ENCODE measurements at places on chromosomes 6 and 20.

DNA sequence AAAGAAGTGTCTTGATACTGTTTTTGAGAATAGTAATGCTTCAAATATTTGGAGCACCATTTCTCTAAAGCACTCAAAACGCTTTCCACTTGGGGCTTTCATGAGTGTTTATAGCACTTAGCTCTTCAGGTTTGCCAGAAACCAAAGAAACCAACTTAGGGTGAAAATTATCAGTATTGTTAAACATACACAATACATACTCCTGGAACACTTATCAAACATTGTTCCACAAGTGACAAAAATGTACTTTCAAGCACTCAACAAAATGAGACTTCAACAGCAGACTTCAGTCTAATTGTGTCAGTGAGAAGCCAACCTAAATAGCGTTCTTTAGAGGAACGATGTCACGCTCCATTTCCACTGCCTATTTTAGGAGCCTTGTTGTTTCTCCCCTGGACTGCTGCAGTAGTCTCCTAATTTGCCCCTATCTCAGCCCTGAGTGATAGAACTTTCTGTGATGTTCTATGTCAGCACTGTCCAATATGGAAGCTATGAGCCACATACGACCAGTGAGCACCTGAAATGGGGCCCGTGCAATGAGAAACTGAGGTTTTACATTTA is 461.3 kb downstream of the KIF16B start:
- no peak for DNase-seq

DNA sequence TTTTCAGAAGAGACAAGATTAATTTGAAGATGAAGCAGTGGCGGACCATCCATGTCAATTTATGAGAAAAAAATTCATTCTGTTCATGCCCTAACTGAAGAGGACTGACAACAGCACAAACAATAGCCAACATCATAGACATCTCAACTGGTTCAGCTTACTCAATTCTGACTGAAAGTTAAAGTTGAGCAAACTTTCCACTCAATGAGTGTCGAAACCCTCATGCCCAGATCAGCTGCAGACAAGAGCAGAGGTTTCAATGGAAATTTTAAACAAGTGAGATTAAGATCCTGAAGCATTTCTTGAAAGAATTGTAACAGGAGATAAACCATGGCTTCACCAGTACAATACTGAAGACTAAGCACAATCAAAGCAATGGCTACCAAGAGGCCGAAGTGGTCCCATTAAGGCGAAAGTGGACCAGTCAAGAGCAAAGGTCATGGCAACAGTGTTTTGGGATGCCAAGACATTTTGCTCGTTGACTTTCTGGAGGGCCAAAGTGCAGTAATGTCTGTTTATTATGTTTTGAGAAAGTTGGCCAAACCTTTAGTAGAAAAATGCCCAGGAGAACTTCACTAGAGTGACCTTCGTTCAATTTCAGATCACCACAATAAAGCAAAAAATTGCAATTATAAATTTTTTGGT is 6.1 kb upstream of the SFT2D1 start:
- no peak for DNase-seq

GRCh38 chr6:44339763-44340625 is 2.5 kb upstream of the SPATS1 start:
- peak; percentile 10 for DNase-seq

- no peak for DNase-seq
Observed at GRCh38 chr6:139699335-139699734, 324.9 kb upstream of the CITED2 start.

- no peak for DNase-seq
Observed at GRCh38 chr6:90368601-90369000, 72.0 kb upstream of the BACH2 start.

DNA sequence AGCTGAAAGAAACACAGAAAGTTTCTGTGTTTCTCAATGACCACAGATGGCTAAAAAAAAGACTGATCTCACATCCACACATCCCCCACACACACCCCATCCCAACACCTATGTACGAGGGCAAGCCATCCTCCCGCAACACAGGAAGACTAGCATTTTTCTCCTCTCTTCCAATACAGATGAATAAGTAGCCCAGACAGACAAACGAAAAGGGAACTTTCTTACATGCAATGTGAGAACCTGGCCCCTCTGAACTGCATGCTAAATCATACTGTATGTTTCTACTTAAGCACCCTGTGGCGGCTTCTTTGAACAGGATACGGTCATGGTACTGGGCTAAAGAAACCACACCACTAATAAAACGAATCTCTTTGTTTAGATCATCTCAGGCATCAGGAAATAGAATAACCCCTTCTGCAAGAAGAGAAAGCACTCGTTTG is 116.2 kb downstream of the GMDS start:
- DNase-seq = no peak

GRCh38 chr6:53199765-53200164 is 51.1 kb upstream of the GCM1 start:
- no peak for DNase-seq

GRCh38 chr6:116266803-116267202 is 12.9 kb downstream of the TSPYL1 start:
- DNase-seq = no peak

DNA sequence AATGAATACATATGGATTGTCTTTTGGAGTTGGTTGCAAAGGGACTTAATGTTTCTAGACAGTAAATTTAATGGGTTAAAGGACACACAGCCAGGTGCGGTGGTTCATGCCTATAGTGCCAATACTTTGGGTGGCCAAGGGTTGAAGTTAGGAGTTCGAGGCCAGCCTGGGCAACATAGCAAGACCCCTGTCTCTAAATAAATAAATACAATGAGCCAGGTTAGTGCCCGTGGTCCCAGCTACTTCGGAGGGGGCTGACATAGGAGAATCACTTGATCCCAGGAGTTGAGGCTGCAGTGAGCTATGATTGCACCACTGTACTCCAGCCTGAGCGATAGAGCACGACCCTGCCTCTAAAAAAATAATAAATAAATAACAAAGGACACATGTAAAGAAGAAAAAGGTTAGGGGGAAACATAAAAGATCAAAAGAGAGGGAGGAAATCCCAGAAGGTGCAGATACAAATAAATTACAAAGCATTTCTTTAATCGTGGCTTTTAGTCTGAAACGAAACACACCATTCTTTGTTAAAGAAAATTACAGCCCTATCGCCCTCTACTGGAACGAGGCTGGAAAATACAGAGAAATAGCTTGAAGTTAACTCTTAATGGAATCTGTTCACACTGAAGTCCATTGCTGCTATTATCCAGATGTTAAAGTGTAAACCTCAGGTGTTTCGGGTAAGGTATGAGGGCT is 42.6 kb upstream of the SCML4 start:
- no peak for DNase-seq

GRCh38 chr6:33073431-33073871 is at the start of gene HLA-DPA1:
TSS of gene HLA-DPA1 (minus strand) at chr6:33073649.
- DNase-seq = peak; percentile 47

DNA sequence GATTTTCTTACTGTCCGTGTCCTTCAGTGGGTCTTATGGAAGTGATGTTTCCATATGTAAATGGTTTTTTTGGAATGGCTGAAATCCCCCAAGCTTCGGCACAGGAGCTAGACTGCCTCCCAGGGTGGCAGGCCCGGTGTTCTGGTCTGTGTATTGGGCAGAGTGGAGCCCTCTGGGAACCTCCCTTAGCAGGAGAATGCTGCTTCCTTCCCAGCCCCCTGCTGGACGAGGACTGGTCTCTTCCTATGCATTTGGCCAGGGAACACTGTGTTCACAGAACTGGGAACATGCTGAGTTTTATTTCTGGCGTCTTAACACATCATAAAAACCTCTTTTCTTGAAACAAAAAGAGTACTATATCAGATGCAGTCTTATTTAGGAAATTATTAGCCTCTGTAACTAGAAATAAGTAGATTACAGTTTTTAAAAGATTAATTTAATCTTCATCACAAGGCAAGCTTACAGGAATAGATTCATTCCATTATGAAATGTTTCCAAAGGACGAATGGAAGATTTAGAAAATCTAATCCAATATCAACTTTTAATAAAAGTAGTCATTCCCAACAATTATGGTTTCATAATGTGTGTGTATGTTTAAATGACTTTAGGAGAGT is 56.6 kb downstream of the SYTL3 start:
- no peak for DNase-seq

GRCh38 chr6:18323935-18324705 is 59.8 kb upstream of the DEK start:
- DNase-seq = no peak

- no peak for DNase-seq
Observed at GRCh38 chr6:16944596-16944995, 157.3 kb upstream of the STMND1 start.

GRCh38 chr20:1891263-1892118 is 3.7 kb upstream of the SIRPA start:
- DNase-seq = no peak

- DNase-seq = no peak
Observed at GRCh38 chr6:62103186-62103859, 182.7 kb downstream of the KHDRBS2 start.
